ENCODE measurements at places on chromosomes 13 and 19.

GRCh38 chr19:55454787-55455243 lies 6.6 kb downstream of the ISOC2 start:
- DNase-seq = no peak

- peak; percentile 17 for DNase-seq
Measured at GRCh38 chr19:50020481-50020880, 4.7 kb downstream of the VRK3 start.

DNA sequence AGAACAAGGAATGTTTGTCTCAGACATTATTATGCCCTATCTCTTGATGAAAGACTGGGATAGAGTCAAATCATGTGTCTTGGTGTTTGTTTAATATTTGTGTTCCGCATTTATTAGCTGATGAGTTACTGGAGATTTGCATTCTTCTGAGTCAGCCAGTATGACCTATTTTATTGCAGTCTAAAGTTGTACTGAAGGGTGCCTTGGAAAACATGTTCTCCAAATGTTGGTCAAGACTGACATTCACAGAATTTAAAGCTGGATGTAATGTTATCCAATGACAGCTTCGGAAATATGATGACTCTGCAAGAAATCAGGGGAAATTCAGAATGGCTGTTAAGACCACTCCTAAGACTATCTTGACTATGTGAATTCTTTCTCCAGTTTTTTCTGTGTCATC lies 134.0 kb downstream of the KCNRG start:
- no peak for DNase-seq

DNA sequence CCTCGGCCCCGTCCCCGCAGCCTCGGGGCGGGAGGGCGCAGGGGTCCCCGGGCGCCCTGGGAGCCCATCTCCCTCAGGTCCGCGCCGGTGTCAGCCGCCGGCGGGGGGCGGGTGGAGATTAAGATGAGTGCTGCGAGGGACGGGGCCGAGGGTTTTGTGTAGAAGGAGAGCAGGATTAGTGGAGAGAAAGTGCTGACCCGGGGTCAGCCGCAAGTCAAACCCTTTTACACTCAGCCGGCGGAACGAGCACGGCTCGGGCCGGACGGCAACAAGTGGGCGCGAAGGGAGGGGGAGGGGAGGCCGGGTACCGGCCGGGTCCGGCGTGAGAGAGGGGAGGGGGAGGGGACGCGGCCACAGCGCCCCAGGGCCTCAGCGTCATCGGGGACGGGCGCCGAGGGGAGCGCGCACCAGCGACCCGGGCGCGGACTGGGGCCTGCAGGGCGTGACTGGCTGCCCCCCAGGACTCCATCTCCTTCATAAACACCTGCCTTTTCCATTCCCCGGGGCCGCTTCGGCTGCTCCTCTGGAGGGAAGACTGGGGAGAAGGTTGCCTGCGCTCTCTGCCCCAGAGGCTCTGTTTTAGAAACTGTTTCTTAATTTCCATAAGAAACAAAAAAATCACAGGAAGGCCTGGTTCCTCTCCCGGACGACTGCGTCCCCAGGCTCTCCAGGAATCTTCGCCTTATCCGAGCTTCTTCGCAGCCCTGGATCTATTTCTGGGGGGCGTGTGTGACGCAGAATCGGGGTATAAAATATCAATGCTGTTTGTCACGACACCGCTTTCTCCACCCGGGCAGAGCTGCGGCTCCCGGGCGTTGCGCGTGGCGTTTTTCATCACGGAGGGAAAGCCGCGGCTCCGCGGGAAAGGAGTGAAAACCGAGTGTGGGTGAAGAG lies 6.5 kb downstream of the SOX1 start:
- DNase-seq = no peak

- no peak for DNase-seq
Measured at GRCh38 chr19:17448131-17448967, at the start of gene TMEM221. TSS of gene TMEM221 (minus strand) at chr19:17448668. CDS start at chr19:17448462, 206 bp downstream.

GRCh38 chr13:106533943-106534638 lies 1.4 kb downstream of the EFNB2 start:
- DNase-seq = no peak

DNA sequence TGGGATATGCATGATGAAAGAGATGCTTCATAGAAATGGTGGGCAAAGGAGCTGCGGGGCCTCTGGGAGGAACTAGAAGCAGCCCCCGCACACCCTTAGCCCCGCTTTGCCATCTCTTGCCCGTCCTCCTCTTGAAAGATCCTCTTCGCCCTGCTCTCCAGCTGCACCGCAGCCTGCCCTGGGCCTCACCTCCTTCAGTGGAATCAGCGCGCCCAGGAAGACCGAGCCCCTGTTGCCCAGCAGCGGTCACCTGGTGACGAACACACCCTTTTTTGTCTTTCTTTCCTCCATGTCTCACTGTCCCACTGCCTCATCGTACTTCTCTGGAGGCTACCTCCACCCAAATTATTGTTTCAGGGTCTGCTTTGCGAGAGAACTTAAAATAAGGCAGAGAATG lies 807.6 kb downstream of the UQCRFS1 start:
- DNase-seq = no peak

DNA sequence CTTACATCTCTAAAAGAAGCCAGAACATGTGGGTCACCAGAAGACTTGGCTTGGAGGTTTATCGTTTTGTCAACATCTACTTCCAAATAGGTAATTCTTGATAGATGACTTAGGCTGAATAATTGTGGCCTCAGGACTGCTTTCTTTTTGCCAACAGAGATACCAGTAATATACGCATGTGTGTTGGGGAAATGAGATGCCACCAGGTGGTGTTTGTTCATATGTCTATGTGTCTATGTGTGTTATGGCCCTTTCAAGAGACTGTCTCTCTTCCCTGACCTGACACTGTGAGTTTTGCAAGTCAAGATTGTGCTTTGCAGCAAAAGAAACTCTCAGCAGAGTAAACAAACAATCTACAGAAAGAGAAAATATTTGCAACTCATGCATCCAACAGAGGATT lies 31.6 kb upstream of the METTL21C start:
- no peak for DNase-seq

DNA sequence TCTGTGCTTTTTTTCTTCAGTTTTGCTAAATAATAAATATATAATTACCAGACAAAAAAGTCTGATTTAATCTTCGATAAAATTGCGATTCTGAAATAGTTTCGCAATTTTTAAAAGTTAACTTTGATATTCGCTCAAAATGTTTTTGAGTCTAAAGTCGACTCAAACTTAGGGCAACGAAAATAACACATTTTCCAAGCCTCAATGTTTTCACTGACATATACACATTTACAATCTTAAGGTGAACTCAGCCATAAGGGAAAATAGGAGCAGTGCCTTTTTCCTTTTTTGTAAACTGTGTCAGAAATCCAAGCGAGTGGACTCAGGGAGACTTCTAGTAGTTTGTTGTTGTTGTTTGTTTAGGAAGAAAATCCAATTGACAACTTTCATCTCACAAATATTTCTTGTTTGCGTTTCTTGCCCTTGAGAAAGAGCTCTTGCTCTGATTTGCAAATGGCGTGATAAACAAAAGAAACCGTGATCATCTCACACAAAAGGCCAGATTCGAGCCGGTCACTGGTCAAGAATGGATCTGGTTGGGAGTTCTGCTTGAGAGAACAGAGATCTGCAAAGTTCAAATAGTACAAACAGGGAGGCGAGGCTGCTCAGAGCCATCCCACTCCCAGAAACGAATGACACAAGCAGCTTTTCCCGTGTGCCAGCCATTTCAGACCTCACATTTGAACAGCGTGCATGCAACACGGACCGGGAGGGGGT lies 2.1 kb downstream of the SOX21 start:
- no peak for DNase-seq

- no peak for DNase-seq
Measured at GRCh38 chr13:31369213-31369612, 169.4 kb downstream of the B3GLCT start.

- DNase-seq = no peak
Measured at GRCh38 chr13:111398715-111399299, 78.4 kb downstream of the TEX29 start.

DNA sequence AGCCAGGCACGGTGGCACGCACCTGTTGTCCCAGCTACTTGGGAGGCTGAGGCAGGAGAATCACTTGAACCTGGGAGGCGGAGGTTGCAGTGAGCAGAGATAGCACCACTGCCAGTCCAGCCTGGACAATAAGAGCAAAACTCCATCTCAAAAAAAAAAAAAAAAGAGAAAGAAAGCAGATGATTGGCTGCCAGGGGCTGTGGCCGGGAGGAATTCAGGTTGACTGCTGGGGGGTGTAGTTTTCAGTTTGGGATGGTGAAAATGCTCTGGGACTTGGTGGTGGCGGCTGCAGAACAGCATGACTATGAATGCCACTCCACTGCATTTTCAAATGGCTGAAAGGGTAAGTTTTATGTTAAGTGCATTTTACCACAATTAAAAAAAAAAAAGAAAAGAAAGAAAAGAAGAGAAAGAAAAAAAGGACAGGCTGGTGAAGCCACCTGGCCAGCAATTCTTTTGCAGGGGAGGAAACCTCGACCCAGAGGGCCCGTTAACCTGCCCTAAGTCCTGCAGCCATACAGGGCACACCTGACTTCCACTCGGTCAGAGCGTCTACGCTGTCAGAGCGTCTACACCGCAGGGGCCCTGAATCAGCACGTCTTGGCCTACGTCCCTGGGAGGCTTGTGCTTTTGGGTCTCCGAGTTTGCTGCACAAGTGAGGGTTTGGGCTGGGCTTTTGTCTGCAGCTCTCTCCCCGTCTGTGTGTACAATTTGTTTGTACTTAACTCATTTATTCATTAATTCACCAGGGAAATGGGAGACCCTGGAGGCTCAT lies 3.6 kb downstream of the ISOC2 start:
- DNase-seq = no peak

DNA sequence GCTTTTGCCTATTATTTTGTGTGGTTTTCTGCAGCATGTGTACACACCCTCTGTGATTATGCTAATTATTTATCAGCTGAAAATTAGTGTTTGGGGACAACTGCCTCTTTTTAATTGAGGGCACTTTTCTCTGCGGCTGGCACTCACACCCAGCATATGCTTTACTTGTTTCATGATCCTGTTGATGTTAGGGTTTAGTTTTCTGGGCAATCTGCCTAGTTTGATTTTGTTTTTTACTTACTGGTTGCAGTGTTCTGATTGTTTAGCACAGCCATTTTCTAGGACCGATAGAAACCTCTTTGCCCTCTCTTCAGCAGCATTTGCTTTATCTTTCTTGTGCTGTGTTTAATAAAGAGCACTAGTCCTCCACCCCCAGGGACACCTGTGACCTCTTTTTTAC lies 161.6 kb downstream of the PAN3 start:
- no peak for DNase-seq

DNA sequence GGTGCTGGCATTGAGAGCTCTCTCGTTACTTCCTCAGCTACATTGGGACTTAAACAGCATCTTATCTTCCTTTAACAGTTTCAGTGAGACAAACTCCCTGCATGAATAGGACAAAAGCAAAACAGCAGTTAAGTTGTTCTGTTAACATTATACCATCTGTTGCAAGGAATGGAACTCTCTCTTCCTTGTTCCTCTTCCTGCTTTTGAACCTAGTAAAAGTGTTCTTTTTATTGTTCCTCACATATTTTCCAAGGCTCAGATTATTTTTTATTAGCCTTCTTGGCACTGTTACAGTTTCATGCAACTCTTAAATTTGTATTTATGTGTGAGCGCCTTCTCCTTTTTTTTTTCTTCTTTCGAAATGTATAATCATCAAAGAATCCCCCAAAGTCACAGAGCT lies 202.6 kb upstream of the UFM1 start:
- DNase-seq = no peak

DNA sequence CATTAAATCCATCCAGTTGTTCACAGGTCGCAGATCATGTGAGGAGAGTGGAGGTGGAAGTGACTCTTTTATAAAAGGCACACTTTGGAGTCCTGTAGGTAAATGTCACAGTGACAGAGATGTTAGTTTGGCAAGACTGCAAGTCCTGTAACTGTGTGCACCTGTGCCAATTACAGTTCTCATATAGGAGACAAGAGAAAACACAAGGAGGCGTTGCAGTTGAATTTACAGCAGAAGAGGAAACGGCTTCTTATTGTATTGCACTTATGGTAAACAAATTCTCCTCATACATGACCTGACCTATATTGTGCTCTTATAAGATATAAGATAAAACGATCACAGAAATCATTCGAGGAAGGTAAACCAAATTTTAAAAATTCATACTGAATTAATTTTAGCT lies 732.8 kb upstream of the SLC10A2 start:
- DNase-seq = no peak

- no peak for DNase-seq
Measured at GRCh38 chr13:81207636-81208035, 866.7 kb upstream of the SPRY2 start.

DNA sequence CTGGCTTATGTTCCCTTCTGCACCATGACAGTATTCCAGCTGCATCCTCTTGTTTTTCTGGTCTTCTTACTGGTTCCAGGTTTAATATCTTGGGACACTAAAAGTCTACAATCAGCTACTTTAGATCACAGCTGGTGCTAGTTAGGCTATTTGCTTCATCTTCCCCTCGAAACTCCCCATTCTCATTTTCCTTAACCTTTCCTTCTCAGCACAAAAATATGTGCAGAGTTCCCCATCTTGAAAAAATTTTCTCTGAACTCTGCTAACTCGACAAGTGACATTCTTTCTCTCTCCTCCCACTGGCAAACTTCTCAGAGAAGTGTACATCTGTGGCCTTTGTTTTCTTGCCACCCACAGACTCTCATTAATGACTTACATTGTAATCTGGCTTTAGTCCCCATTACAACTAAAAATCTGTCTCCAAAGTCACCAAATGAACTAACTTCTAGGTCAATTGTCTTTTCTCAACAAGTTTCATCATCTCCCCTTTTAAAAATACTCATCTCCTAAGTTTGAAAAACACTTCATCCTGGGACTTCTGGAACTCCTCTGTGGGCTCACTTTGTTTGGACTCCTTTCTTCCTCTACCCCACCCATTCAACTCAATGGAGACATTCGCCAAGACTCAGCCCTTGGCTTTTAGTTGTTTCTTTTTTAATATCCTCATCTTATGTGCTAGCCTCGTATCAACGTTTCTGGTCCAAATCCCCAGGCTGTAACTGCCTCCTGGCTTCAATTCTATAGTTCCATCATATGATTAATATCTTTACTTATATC lies 7.1 kb upstream of the KL start:
- DNase-seq = no peak

GRCh38 chr19:3497757-3498520 lies 2.5 kb downstream of the DOHH start:
- DNase-seq = no peak

- no peak for DNase-seq
Measured at GRCh38 chr19:12985049-12985776, 10.1 kb upstream of the NFIX start.

DNA sequence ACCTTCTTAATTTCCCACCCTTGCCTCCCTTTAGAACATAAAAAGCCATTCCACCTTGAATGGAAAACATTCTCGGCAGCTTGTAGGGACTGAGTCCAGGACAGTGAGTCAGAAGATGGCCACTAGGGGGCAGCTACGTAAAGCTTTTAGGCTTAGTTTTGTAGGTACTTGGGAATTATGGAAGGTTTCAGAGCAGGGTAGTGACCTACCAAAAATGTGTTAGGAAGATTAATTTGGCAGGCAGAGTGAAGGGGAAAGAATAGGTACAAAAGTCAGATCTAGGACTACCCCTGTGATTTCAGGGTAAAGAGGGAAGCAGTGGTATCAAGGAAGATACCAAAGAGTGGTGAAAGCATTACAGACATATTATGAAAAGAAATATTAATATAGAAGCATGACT lies 198.4 kb downstream of the NDFIP2 start:
- DNase-seq = no peak

GRCh38 chr13:32024750-32025149 lies 6.8 kb upstream of the FRY start:
- no peak for DNase-seq
